ENCODE measurements at places on chromosomes 16 and 17.

- DNase-seq, result no peak
Measured at GRCh38 chr16:48629016-48629415, 19.0 kb upstream of the N4BP1 start.

- no peak for DNase-seq
Measured at GRCh38 chr16:30778549-30779244, 8.3 kb downstream of the ZNF629 start.

GRCh38 chr17:9671559-9671958 is 26.2 kb downstream of the USP43 start:
- no peak for DNase-seq

GRCh38 chr16:28554634-28555423 is 1.1 kb downstream of the SGF29 start:
- no peak for DNase-seq

- no peak for DNase-seq
Measured at GRCh38 chr16:50731989-50732832, 9.7 kb upstream of the CYLD start.

DNA sequence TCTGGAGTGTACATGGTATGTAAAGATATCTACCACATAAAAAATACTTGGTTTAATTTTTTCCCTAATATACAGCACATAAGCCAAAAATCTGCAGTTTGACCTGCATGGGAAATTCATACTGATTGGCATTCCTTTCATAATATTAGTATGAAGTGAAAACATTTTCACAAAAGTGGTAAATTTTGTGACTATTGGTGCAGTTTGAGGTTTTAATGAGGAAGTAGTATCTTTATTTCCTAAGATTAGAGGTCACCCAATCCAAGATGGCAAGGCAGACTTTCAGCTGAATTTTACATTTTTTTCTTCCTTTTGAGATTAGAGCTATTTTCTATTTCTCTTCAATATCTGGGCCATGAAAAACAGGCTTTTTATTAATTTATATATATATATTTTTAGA is 21.2 kb downstream of the METTL9 start:
- no peak for DNase-seq

- no peak for DNase-seq
Measured at GRCh38 chr16:12147681-12148080, 171.1 kb downstream of the SNX29 start.
